ENCODE measurements at places on chromosomes 7 and 10.

DNA sequence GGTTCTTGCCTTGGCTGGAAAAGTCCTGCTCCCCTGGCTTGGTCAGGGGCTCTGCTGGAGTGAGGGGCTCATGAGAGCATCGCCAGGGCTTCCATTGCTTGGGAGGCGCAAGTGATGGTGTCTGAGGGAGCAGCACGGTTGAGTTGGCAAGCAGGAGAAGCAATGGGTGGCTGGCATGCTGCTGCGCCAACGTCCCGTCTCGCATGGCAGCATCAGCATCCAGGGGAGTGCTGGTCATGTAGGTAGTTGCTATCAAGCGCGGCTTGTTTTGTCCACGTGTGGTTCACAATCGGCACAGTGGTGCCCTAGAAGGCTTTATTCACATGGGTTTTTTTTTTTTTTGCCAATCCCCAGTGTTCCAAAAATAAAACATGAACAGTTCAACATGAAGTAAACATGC, 3.8 kb downstream of the PYROXD2 start:
- DNase-seq, result no peak

DNA sequence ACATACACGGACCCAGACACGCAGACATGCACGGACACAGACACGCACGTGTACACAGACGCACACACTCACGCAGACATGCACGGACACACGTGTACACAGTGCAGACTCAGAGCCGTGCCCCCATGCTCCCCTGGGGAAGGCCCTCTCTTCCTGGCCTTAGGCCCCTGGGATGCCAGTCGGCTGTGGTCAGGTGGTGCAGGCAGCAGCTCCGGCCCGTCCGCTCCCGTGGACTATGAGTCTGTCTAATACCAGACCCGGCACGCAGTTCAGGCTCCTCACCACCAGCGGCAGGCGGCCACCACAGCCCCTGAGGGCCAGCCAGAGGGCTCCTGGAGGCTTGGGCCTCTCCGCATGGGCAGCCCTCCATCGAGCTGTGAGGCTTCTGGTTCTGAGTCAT, 52.0 kb upstream of the NKX6-2 start:
- DNase-seq, result no peak

GRCh38 chr10:120948889-120949608, 97.9 kb downstream of the WDR11 start:
- peak; percentile 54 for DNase-seq

GRCh38 chr7:77687100-77687746, 9.0 kb upstream of the RSBN1L start:
- peak; percentile 32 for DNase-seq

GRCh38 chr10:87991946-87992345, 128.5 kb downstream of the PTEN start:
- peak; percentile 29 for DNase-seq

All from EL (cell line).